ENCODE measurements at places on chromosomes 12 and 14.

GRCh38 chr12:79546466-79547043 is 144.2 kb downstream of the PAWR start:
- DNase-seq: no peak

- DNase-seq: no peak
These were observed 10.8 kb downstream of the GAS2L3 start for GRCh38 chr12:100584256-100584655.

GRCh38 chr12:74741112-74741511 is 203.5 kb downstream of the ATXN7L3B start:
- DNase-seq: no peak

DNA sequence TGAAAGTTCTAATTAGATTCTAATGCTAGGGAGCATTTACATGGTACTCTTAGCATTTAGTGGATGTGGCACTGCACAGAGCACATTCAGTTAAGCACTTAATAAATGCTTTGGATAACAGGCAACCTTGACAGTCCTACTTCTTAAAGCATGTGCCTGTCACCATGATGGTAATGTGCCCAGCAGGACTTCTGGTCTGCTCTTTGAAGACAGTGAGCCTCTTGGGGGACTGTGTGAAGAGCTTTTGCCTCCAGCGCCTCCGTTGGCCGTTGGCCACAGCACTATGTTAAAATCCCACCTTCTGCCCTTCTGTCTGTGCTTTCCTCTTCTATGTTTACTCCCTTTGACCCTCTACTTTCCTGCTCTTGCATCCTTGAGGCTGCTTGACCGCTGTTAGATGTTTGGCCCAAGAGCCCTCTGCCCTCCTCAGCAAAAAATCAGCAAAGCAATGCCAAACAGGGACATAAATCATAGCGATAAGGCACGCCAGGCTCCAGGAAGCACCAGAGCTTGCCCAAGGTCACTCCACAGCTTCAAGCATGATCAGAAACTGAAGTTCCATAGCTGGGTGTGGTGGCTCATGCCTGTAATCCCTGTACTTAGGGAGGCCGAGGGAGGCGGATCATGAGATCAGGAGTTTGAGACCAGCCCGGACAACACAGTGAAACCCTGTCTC is 8.3 kb downstream of the CDKL1 start:
- no peak for DNase-seq

DNA sequence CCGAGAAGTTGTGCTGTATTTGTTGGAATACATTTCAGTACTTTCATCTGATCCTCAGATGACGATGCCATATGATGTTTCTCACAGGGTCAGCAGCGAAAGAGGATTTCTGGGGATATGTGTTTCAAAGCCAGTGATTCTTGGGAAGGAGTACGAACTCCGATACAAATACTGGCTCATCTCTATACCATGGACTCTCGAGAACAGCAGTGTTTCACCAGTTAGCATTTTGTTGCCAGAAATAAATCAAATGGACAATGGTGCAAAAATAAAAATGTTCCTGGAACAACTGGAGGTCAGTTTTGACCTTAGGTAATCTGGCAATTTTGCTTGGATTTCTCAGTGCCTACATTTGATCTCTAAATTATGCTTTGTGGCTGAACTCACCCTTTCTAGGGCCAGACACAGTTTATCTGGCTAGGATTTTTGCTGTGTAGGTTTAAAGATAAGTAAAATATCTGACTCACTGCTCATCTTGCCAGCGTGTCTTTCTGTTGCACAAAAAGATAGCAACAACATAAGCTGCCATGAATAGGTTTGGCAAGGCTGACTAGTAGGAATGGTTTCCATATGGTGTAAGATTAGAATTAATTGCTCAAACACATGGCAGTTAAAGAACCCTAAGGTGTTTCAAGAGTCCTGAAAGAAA is 11.0 kb upstream of the MGP start:
- DNase-seq: no peak

DNA sequence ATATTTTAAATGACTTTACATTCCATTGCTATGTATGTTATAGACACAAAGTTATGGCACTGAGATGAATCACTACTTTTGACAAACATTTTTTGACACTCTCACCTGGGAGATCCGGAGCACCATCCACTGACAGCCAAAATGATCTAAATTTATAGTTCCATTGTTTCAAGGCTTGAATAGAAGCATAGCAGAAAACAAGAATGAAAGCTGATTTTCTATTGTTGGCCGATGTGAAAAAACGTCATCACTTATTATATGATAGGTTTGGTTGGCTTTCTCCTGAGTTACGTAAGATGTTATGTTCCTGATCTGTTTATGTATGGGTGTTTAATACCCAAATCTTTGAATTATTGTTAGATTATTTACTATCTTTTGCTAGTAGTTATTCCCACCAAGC is 306.2 kb downstream of the PAWR start:
- no peak for DNase-seq

DNA sequence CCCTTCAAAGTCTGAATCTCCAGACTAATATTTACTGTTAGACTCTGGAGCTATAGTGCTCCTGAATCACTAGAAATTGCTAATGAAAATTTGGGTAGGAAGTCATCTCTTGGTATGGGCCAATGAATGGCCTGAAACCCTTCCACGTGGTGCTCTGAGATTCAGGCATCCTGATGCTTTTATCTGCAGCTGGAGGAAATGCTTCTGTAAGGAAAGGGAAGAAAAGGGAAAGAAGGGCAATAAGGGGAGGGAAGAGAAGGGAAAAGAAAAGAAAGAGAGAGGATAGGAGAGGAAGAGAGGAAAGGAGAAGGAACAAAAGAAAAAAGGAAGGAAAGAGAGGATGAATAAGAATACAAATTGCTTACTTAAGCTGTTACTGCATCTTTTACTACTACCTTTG is 182.3 kb downstream of the GRIP1 start:
- DNase-seq: no peak

DNA sequence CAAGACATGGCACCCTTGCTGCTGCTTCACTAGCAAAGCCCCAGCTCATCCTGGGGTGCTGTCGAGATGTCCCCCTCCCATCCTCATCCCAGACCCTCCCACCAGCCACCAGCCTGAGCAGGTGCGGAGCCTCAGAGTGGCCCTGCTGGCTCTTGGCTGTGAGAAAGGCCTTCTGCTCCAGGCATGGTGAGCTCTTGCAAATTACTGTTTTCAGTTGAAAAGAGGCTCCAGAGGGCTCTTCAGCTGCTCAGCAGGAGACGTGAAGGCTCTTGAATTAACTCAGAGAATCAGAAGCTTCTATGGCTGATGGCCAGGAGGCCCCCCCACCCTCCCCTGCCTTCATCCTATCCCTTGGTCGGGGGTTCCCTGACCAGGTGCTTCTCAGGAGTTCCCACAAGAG is 44.1 kb downstream of the WSCD2 start:
- no peak for DNase-seq

DNA sequence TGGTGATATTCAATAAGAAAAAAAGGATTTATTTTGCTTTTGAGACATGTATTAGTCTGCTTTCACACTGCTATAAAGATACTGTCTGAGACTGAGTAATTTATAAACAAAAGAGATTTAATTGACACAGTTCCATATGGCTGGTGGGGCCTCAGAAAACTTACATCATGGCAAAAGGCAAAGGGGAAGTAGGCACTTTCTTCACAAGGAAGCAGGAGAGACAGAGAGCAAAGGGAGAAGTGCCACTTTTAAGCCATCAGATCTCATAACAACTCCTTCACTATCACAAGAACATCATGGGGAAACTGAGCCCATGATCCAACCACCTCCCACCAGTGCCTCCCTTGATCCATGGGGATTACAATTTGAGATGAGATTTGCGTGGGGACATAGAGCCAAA is 43.9 kb downstream of the BHLHE41 start:
- no peak for DNase-seq

DNA sequence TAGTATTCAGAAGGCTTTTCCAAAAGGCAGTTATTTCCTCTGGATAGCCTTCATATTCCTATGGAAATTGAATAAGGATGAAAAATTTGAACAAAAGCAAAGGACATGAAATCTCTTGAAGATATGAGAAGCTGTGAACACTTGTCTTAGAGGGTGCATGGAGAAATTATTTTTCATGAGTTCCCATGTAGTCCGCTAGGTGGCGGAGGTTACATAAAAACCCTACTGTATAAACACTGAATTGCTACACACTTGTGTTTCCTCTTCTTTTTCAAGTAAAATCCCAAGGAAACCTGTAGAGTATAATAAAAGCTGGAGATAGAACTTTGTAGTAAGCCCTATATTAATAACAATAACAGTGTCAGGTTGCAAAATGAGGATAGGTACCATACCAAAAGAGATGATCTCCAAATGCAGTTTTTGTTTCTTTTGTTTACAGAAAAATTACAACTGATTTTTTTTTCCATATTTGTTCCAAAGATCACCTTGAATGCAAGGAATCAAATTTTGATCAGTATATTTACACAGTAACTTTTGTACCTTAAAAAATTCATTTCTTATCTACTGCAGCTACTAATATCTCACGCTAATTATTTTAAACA is 37.8 kb upstream of the OR4E1 start:
- DNase-seq: no peak

DNA sequence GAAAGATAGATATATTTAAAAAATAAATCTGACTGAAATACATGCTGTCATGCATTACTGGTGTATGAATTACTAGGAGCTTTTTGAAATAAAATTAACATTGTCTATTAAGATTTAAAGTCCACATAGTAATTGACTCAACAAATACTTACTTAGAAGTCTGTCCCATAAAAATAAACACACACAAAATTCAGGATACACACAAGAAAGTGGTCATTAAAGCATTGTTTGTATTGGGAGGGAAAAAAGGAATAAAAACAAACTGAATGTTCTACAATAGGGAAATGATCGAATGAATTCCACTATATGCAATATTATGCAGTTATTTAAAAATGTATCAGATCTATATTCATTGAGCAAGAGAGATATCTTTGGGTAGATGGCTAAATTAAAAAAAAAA is 118.9 kb downstream of the SLC38A1 start:
- DNase-seq: no peak

GRCh38 chr12:66235626-66236281 is 46.7 kb downstream of the IRAK3 start:
- no peak for DNase-seq

DNA sequence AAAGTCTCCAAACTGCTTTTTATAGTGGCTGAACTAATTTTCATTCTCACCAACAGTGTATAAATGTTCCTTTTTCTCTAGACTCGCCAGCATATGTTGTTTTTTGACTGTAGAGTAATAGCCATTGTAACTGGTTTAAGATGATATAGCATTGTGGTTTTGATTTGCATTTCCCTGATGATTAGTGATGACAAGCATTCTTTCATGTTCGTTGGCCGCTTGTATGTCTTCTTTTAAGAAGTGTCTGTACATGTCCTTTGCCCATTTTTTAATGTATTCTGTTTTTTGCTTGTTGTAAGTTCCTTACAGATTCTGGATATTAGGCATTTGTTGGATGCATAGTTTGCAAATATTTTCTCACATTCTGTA is 404.9 kb downstream of the FLRT2 start:
- no peak for DNase-seq

Measured in CD4-positive, alpha-beta T cell treated with Interleukin-15 for 1 hour (primary cell).